ENCODE measurements at places on chromosomes 1 and 21.

DNA sequence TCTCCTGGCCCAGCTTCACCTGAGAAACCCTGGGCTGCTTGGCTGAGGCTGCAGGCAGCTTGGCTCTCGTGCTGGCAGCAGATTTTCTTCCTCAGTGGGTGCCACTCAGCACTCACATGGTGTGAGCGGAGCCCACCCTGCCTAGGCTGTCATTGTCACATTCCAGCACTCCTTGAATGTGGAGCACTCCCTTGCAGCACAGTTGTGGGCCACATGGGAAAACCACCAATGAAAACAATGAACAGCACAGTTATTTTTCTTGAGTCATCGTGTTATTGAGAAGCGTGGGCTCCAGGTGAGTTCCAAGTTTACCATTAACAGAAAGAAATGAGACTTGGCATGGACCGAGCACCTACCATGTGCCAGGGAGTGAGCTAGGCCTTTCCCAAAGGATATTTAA lies 27.2 kb upstream of the TRIM67 start:
- no peak for DNase-seq

GRCh38 chr1:2987773-2988172 lies 33.5 kb upstream of the ACTRT2 start:
- no peak for DNase-seq

GRCh38 chr1:115012434-115012833 lies 17.2 kb upstream of the TSHB start:
- DNase-seq = no peak

DNA sequence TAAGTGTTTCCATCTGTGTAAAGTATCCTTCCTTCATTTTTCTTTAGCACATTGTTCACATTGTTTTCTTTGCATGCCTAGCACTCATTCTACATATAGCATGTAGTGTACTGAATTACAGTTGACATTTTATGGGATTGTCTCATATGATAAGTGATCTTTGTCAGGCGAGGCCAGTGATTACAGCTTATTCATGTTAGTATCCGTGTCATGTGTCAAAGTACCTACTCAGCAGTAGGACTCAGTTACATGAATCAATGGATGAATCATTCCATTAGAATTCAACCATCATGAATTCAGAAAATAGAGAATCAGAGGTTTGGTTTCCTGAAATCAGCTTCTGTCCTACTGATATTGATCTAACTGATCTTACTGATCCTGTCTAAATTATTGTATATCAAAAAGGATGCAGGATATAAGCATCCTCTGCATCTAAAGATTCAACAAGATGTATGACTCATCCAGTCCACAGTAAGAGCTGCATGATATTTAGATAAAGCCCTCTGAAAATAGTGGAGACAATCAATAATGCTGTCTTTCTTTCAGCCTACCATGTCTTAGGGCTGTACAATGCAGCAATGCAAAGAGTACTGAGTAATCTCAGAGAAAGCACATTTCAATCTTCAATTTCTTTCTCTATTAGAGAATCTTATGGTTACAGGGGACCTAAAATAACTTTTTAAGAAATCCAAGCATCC lies 20.7 kb upstream of the HRNR start:
- DNase-seq = no peak

DNA sequence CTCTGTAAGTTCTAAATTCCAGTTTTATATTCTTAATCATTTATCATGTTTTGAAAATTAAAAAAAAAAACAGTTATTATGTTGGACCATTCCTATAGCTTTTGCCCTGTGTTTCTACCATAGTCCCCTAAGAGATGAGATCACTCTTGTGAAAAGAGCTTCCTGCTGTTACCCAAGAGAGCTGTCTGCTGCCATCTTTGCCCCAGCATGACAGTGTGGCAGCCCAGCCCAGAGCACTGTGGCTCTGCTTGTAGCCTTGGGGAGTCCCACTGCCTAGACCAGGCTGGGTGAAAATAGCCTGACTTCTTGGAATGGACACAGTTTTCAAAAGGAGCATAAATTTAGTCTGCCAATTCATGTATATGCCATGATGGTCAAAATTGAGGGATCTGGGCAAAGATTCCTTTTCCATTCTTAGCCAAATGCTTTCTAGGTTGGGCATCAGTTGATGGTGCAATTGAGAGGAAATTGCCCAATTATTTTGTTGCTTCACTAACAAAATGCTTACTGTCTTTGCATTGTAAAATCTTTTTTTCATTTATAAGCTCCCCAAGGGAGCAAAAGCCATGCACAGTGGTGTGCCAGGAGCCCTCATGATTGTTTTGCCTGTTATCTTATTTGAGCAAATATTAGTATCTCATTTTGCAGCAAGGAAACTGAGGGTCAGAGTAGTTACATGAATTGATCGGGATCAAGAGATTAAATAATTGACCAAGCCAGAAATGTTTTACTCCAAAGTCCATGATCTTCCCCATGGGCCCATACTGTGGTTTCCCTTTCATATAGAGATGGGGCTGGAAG lies 72.8 kb downstream of the ETS2 start:
- no peak for DNase-seq

- no peak for DNase-seq
Measured at GRCh38 chr1:58459911-58460310, 86.6 kb downstream of the OMA1 start.

GRCh38 chr1:170666541-170667254 lies 2.8 kb downstream of the PRRX1 start:
- DNase-seq = no peak

DNA sequence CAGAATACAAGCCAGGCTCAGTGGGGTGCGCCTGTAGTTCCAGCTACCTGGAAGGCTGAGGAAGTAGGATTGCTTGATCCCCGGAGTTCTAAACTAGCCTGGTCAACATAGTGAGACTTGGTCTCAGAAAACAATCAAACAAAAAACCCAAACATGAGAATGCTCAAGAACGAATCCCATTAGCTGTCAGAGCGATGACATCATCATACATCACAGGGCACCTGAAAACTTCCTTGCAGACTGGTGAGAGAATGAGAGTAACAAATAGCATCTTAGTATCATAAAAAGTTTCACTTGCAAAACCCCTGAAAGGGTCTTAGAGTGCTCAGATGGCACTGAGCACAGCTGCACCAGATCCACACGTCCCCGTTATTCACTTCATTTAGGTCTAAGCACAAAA lies 21.1 kb upstream of the CDCA8 start:
- no peak for DNase-seq
